Thyroid gland (tissue), 4 donors: ENCODE measurements at places on chromosomes 2 and 18.
A peak's percentile ranks its signal among the peaks of the same experiment; 100 is the strongest.

DNA sequence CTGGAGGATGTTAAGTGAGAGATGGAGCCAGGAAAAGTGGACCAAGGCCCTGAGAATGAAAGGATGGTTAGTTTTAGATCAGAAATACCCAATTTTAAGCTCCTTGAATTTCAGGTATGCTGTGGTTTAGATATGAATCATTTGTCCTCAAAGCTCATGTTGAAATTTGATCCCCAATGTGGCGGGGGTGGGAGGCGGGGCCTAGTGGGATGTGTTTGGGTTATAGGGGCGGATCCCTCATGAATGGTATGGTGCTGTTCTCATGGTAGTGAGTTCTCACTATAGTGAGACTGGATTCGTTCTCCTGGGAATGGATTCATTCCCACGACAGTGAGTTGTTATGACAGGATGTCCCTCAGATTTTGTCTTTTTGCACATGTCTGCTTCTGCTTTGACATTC, 11.4 kb downstream of the MYO5B start:
- H3K4me3 ChIP-seq: no peak overlapping the region
- no peaks in the 10 kb centered on the region for H3K36me3 ChIP-seq
- no peak for DNase-seq
- no peak overlapping the region for H3K27ac ChIP-seq
- H3K27me3 ChIP-seq: no peaks in the 10 kb centered on the region

GRCh38 chr18:26868968-26869586, 3.6 kb upstream of the AQP4 start:
- H3K4me1 ChIP-seq: peaks cover 40% of the 10 kb centered on the region
- DNase-seq: no peak
- no peak overlapping the region for H3K27ac ChIP-seq
- H3K27me3 ChIP-seq: no peaks in the 10 kb centered on the region

DNA sequence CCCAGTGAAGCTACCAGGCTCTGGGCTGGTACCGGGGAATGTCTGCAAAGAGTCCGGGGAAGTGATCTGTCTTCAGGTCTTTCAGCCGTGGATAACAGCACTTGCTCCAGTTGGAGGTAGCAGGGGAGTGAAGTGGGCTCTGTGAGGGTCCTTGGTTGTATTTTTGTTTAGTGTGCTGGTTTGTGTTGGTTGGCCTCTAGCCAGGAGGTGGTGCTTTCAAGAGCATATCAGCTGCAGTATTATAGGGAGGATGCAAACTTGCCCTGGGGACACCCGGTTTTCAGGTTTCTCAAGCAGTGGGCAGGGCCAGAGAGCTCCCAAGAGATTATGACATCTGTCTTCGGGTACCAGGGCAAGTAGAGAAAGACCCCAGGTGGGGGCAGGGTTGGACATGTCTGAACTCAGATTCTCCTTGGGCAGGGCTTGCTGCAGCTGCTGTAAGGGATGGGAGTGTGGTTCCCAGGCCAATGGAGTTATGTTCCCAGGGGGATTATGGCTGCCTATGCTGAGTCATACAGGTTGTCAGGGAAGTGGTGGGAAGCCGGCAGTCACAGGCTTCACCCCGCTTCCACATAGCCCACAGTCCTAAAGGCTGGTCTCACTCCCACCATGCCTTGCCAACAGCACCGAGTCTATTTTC, 34.4 kb downstream of the ACAA2 start:
- H3K36me3 ChIP-seq: peaks cover 13% of the 10 kb centered on the region
- H3K4me1 ChIP-seq: peaks cover 1% of the 10 kb centered on the region
- DNase-seq: peak; percentile 60

DNA sequence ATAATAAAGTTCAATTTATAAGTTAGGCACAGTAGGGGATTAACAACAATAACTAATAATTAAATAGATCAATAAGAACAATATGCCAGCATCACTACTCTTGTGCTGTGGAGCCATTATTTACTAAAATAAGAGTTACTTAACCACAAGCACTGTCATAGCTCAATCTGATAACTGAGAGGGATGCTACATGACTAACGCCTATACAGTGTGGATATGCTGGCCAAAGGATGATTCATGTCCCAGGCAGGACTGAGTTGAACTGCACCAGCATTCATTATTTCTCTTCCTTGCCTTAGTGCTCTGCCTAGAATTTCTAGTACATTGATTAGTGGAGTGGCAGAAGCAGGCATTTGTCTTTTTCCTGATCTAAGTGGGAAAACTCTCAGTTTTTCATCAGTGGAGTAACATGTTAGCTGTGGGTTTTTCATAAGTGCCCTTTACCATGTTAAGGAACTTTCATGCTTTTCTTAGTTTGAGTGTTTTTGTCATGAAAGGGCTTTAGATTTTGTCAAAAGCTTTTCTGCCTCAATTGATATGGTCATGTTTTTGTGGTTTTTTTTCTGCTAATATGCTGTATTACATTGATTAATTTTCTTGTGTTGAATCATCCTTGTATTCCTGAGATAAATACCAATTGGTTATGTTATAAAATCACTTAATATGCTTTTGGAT, 21.7 kb downstream of the KIAA1328 start:
- H3K4me3 ChIP-seq: no peak overlapping the region
- DNase-seq: no peak
- H3K36me3 ChIP-seq: no peaks in the 10 kb centered on the region
- no peak overlapping the region for H3K27ac ChIP-seq

- no peak for DNase-seq
- no peaks in the 10 kb centered on the region for H3K4me1 ChIP-seq
- H3K27ac ChIP-seq: no peak overlapping the region
- H3K36me3 ChIP-seq: peaks cover 26% of the 10 kb centered on the region
- no peak overlapping the region for H3K4me3 ChIP-seq
- H3K27me3 ChIP-seq: no peaks in the 10 kb centered on the region
These were observed 55.4 kb downstream of the SS18 start for GRCh38 chr18:26034850-26035497.

- peaks cover 40% of the 10 kb centered on the region for H3K36me3 ChIP-seq
- DNase-seq: peak; percentile 72
- no peak overlapping the region for H3K27ac ChIP-seq
- H3K27me3 ChIP-seq: no peaks in the 10 kb centered on the region
These were observed 19.6 kb downstream of the TUBB6 start for GRCh38 chr18:12327510-12328178.

DNA sequence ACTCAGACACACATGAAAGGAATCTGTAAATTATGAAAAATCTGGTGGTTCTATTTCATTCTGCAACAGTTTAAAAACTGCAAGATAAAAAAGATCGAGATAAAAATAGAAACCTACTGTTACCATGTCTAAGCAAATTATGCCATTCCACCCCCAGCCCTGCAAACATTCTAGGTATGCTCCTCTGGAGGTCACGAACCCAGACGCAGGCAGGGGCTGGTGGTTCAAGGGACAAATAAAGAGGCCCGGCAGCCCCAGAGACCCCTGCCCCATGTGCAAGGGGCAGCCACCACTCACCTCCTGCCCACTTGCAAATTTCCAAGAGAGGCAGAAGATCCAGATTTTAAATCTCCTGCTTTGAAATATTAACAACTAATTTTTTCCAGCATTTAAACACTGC, 210.5 kb downstream of the ANAPC1 start:
- no peaks in the 10 kb centered on the region for H3K27me3 ChIP-seq
- H3K27ac ChIP-seq: peak overlapping the region; percentile 93
- H3K4me3 ChIP-seq: no peak overlapping the region

GRCh38 chr2:31193806-31194205, 23.5 kb downstream of the CAPN14 start:
- no peaks in the 10 kb centered on the region for H3K36me3 ChIP-seq
- H3K4me1 ChIP-seq: no peaks in the 10 kb centered on the region
- H3K27ac ChIP-seq: no peak overlapping the region
- no peak overlapping the region for H3K4me3 ChIP-seq
- H3K27me3 ChIP-seq: no peaks in the 10 kb centered on the region

GRCh38 chr2:156319811-156320485, 12.6 kb downstream of the NR4A2 start:
- peak overlapping the region; percentile 47 for H3K4me3 ChIP-seq
- no peaks in the 10 kb centered on the region for H3K4me1 ChIP-seq
- no peaks in the 10 kb centered on the region for H3K36me3 ChIP-seq
- H3K27ac ChIP-seq: peak overlapping the region; percentile 87
- H3K27me3 ChIP-seq: no peaks in the 10 kb centered on the region
- peak; percentile 88 for DNase-seq

DNA sequence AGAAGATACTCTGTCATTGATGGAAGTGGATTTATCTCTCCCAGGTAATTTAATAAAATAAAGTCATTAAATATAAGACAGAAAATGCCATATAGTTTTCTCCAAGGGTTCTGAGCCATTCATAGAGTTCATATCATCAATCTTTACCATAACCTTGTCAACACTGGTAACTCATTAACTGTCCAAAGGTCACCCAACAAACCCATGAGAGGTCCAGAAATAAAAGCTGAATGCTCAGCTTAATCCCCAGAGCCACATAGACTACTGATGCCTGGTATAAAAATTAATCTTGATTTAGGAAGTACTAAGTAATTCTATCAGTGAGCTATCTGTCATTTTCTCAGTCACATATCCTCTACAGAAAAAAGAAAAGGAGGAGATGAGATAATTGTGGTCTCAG, 903.0 kb upstream of the DDX18 start:
- H3K27ac ChIP-seq: no peak overlapping the region
- no peak overlapping the region for H3K4me3 ChIP-seq
- H3K27me3 ChIP-seq: no peaks in the 10 kb centered on the region
- H3K36me3 ChIP-seq: no peaks in the 10 kb centered on the region

DNA sequence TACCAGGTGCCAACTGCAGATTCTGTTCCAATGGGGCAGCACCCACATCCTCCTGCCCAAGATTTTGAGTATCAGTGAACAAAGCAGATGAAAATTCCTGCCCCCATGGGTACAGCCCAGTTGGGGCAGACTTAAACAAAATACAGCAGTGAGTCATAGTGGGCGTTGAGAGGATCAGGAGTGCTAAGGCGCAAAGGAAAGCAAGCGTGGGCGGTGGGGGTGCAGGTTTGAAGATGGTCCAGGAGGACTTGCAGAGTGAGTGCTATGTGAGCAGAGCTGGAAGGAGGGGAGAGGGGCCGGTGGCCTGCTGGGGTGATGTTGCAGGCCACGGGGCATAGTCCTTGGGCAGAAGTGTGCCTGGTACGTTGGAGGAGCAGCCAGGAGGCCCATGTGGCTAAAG, 24.7 kb downstream of the STEAP3 start:
- no peaks in the 10 kb centered on the region for H3K4me1 ChIP-seq
- H3K27ac ChIP-seq: no peak overlapping the region
- H3K36me3 ChIP-seq: no peaks in the 10 kb centered on the region
- no peak for DNase-seq
- H3K4me3 ChIP-seq: no peak overlapping the region

GRCh38 chr18:24136967-24137373, 1.9 kb upstream of the CABYR start:
- H3K36me3 ChIP-seq: no peaks in the 10 kb centered on the region
- DNase-seq: no peak
- H3K4me1 ChIP-seq: peaks cover 11% of the 10 kb centered on the region
- no peak overlapping the region for H3K4me3 ChIP-seq

DNA sequence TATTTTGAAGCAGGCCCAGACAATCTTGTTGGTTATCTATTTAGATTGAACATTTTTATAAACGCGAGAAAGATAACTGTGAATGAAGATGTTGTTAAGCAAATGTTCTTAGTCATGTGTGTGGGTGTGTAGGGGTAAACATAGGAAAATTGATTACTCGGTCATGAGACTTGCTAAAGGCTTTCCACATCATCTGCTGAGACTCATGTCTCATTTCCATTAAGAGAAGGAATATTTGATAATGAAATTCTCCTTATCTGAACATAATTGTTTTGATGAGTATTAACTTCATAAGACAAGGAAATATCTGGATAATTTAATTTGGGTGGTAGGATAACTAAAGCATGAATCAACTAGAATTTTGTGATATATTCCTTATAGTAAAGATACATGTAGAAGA, 19.7 kb downstream of the CCDC102B start:
- H3K36me3 ChIP-seq: no peaks in the 10 kb centered on the region
- H3K4me3 ChIP-seq: no peak overlapping the region
- no peak for DNase-seq
- no peaks in the 10 kb centered on the region for H3K27me3 ChIP-seq

DNA sequence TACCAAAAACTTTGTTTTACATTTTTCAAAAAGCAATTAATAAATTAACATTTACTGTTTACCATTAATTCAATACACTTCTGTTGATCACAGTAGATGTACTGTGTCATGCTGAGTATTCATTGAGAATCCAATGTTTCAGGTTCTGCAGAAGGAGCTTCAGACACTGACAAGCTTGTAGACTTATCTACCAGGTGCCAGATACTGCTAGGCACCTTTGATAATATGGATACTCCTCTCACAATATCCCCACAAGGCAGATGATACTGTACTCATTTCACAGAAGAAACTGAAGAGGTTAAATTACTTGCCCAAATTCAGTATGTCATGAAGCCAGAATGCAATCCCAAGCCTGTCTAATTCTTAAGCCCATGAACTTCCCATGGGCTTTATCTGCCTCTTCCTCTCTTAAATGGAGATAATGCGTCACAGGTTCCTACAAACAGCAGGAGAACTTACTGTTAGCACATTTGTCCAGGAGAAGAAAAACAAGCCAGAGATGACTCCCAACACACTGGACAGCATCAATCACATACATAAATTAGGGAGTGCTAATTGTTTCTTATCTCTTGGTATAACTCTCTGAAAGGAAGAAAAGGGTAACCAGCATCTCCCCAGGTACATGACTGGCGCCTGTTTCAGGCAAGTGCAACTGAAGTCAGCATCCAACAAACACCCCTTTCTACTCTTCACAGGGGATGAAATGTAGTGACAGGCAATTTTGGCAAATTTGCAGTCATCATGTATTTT, 27.4 kb downstream of the ITSN2 start:
- H3K4me1 ChIP-seq: peaks cover 72% of the 10 kb centered on the region
- no peak for DNase-seq
- H3K27ac ChIP-seq: peak overlapping the region; percentile 77
- H3K36me3 ChIP-seq: no peaks in the 10 kb centered on the region
